ENCODE measurements at places on chromosomes 4 and X.

DNA sequence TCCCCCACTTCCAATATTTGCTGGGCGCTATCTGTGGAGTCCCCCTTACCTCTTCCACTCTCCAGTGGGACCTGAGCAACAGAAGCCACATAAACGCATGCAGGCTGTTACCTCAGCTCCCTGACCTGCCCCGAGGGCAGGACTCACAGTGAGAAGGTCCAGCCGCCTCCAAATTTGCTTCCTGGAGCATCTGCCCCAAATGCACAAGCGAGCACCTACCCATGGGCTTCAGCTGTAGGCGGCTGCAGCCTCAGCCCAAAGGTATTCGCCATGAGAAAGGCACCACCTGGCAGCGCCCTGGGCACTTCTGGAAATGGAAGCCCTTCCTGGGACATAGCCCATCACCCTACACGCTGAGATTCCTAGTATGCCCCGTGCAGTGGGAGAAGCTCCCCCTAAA is 23.4 kb downstream of the SPACA5 start:
- DNase-seq: no peak

GRCh38 chrX:133177202-133177601 is 41.0 kb downstream of the TFDP3 start:
- DNase-seq: no peak

- no peak for DNase-seq
Measured at GRCh38 chr4:56426273-56426672, 9.1 kb downstream of the PPAT start.

DNA sequence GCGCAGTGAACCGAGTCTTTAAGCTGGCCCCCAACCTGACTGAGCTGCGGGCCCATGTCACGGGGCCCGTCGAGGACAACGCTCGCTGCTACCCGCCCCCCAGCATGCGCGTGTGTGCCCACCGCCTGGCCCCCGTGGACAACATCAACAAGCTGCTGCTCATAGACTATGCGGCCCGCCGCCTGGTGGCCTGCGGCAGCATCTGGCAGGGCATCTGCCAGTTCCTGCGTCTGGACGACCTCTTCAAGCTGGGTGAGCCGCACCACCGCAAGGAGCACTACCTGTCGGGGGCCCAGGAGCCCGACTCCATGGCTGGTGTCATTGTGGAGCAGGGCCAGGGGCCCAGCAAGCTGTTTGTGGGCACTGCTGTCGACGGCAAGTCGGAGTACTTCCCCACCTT is 2.2 kb downstream of the PLXNA3 start:
- DNase-seq: no peak

DNA sequence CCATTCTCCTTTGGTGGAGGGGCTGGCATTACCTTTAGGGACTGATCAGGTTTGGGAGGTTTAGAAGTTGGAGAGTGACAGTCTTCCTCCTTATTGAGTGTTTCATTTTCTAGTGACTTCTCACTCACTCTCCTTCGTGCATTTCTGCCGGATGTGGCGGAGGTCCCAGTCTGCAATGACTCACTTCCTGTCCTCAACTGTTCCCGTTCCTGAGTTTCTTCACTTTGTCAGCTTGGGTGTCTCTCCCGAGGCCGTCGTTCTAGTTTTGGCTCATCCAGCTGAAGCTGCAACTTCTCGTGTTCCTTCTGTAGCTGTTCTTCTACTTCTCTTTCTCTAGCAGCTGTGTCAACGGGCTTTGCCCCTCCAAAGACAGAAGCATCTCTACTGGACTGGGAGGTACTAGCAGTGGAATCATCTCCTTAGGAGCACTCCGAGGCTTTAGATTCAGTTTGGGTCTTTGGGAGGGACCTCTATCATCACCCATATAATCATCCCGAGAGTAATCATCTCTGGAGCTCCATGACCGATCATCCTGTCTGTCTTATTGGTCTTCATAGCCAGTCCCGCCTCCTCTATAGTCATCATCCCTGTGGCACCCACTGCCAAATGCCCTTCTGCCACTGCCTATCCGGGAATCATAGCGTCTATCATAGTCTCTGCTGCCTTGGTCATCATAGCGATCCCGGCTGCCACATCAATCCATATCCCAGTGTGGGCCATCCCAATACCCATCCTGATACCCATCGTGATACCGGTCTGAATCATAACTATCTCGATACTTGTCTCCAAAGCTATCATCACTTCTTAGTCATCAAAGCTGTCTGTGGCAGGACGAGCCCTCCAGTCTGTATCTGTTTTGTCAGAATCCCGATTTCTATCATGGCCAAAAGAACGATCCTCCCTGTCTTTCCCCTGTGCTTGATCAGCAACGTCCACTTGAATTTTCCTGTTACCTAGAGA is 35.3 kb upstream of the VSIG4 start:
- no peak for DNase-seq

DNA sequence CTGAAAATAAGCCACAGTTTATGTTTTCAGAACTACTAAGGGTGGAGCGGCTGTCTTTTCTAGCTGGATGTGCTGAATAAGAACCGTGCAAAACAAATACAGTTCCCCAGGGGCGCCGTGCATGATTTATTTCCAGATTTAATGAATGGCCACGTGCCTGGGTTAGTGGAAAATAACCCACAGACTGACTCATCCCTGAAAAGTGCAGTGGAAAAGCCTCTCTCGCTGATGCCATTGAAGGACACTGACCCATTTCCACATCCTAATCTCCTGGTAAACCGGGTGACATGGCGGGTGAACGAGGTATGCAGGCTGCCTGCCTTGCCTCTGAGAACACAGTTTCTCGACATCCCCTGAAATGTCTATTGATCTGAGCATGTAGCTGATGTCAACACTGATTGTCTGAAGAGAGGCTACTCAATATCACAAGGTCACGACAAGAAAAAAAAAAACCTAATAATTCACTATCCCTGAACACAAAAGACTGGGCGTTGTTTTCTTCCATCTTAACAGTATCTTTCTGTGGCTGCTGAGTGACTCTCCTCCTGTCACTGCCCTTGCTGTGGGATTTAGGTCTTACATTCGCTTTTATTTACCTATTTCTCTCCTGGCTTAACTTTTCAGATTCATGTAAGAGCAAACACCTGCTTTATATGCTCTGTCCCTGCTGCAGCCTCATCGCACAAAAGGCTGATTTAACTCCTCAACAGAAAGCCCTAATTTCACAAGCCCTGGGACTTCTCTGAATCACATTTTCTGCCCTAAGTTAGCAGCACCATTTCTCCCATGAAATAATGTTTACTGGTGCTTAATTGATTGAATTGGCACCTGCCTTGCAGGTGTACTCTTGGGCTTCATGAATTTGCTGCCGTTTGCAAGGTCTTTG is 76.9 kb upstream of the SCOC start:
- no peak for DNase-seq

DNA sequence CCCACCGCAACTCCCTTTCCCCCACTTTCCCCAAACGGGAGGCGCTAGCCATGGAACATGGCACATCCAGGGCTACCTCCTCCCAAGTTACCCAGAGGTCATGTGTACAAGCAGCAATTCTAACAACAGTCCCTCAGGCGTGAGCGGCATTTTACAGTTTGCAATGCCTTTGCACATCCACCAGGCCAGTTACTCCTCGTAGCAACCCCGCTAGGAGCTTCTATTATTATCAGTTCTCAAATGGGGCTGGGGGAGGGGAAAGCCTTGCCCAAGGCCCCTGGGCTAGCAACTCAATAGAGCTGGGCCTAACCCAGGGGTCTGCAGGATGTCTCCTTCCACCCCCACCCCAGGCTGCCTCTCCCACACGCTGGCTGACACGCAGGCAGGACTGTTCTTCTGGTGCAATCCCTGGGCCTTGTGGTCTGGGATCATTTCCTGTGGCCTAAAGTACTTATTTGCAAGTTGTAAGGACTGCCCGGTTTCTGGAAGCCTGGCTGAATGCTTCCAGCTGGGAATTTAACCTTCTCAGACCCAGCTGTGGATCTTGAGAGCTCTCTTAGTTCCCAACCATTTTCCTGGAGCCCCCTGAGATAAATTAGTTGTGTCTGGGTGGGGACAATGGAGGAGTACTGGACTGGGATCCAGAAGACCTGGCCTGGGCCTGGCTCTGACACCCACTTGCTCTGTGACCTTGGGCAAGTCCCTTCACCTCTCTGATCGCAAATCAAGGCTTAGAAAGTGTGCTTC is 27.7 kb downstream of the PJA1 start:
- no peak for DNase-seq

GRCh38 chrX:97266406-97267121 is 382.9 kb downstream of the RPA4 start:
- DNase-seq: no peak

DNA sequence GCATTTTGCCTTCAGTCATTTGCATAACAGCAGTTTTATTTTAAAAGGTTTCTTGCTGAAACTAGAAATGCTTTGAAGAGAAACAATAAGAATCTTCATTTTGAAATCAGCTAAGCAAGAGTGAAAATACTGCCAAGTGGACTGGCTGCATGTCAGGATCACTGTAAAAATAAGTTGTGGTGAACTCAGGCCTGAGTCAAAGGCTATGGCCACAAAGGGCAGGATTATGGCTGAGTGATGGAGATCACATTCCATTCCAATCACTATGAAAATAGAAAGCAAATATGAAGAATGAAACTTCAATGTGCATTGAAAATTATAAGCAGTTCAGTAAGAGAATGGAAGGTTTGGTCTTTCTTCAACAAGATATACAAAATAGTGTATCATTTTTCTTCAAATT is 224.5 kb downstream of the PCDH18 start:
- no peak for DNase-seq

DNA sequence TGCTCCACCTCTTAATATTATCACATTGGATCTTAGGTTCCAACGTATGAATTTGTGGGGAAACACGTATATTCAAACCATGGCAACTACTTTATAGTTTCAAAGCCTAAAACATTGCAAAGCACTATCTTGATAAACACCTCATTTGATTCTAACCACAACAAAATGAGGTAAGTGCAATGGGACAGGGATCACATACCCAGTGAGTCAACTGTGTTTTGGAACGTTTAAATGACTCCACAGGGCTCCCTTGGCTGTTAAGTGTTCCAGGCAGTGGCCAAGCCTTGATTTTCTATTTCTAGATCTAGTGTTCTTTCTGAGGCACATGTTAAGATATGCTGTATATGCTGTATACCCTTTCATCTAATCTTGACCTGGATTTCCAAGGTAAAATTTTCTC is 54.5 kb upstream of the C1QTNF7 start:
- no peak for DNase-seq

DNA sequence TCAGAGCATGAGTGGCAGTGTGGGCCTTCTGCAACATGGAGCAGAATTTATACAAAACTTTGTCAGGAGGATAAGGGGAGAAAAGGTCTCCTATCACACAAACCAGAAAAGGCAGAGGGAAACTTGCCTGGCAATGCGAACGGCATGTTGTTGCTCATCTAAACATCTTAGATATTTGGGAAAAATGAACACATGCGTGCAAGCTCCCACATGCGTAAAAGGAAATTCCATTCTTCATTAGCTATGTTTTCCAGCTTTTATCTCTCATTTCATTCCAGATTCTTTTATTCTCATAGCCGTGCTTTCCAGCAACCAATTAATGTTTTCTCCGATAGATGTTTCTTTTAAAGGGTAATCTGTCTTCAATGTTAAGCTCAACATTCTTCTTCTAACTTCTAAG is 31.3 kb upstream of the GBA3 start:
- no peak for DNase-seq

DNA sequence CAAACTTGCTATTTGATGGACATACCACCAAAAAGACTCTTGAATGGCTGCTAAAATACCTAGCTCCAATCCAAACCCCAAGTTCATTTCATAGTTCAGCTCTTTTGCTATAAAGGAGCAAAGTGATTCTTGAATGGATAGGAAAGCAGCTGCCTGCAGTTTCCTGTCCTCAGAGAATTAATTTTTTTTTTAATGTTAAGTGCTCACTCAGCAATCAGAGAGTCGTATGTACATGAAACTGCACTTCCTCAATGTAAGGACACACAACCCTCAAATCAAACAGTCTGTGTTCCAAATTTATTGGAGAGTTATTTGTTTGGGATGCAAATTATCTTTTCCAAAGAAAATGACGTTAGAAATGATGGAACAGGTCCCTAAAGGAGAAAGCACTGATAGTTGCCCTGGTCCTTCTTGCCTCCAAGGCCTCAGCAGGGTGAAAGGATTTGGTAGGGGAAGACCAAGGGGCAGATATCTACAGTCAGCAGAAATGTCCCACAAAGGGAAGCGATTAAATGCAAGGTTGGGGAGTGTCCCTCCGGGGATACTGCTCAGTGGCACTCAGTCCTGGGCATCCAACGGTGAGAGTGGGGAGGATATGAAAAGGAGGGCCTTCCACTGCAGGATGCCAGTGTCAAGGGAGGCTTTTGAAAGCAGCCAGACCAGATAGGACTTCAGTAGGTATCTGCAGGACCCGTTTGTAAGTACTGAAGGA is 67.2 kb upstream of the RASGEF1B start:
- DNase-seq: no peak

DNA sequence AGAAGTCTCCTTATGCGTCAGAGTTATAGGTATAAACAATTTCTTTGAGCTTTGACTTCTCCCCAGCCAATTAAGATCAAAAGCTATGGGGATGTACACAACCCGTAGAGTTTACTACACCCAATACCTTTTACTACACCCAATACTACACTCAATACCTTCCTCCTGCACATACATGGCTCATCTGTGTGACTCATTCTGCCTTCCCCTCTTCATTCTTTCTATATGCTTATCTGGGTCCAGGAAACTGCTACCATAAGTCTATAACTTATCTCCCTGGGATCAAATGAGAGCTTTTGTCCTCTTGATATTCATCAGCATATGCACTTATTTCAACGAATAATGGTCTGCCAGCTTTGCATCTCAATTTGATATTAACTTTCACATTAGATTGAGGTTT is 28.2 kb downstream of the ANKRD50 start:
- DNase-seq: no peak

DNA sequence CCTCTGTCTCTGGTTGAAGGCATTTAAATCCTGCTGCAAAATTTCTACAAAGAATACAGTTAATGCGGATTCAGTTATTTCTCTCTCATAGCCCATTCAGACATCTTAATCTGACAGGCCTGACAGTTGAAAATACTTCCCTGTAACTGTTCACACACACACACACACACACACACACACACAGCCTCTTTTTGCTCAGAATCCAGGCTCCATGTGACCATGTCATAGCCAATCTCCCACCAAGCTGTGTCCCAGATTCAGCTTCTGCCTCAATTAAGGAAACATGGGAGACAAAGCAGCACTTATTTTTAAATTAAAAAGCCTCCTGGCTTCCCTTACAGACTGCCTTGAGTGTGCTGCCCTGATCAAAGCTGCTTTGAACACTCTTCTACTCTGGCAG is 49.3 kb upstream of the EFHC2 start:
- no peak for DNase-seq

GRCh38 chrX:44189116-44189515 is 154.4 kb downstream of the EFHC2 start:
- no peak for DNase-seq

- DNase-seq: no peak
Measured at GRCh38 chrX:19660604-19661255, 145.4 kb upstream of the MAP3K15 start.

GRCh38 chr4:37767546-37767945 is 58.9 kb upstream of the PGM2 start:
- DNase-seq: no peak

- no peak for DNase-seq
Measured at GRCh38 chr4:140233791-140234696, 80.1 kb upstream of the MAML3 start.

- no peak for DNase-seq
Measured at GRCh38 chr4:100493756-100494155, 24.1 kb downstream of the EMCN start.

All from stimulated activated CD4-positive, alpha-beta T cell treated with anti-CD3 and anti-CD28 coated beads, Interleukin-1b, Interleukin-23, amount 100 ng/mL, for 1 hour (primary cell).